ENCODE measurements at places on chromosomes 6 and 20. TPM values are rescaled to one million over a fixed set of nuclear protein-coding genes. Genes with fewer than 3 reads are reported as not detected.
A peak's percentile ranks its signal among the peaks of the same experiment; 100 is the strongest.

The PCNA gene
- 47.9 TPM for total RNA-seq

- peaks cover 77% of the 10 kb centered on the region for H3K27me3 ChIP-seq
- H3K27ac ChIP-seq: peak within 1 kb of the TSS; percentile 86
- peak; percentile 87 for DNase-seq
- H3K36me3 ChIP-seq: no peaks in the 10 kb centered on the region
- H3K4me1 ChIP-seq: peaks cover 20% of the 10 kb centered on the region
- peak within 1 kb of the TSS; percentile 74 for H3K4me3 ChIP-seq
These were observed at the start of gene PREX1 for GRCh38 chr20:48827855-48828733. TSS of gene PREX1 (minus strand) at chr20:48827999. CDS start at chr20:48827860, 139 bp downstream.

- no peaks in the 10 kb centered on the region for H3K36me3 ChIP-seq
- peak; percentile 54 for DNase-seq
- no peak overlapping the region for H3K27ac ChIP-seq
- H3K4me1 ChIP-seq: no peaks in the 10 kb centered on the region
- H3K4me3 ChIP-seq: no peak overlapping the region
- H3K27me3 ChIP-seq: no peaks in the 10 kb centered on the region
These were observed 210.1 kb upstream of the CCN2 start for GRCh38 chr6:132161283-132161682.

GRCh38 chr20:17935186-17935585 is 33.4 kb downstream of the SNX5 start:
- peaks cover 46% of the 10 kb centered on the region for H3K4me1 ChIP-seq
- no peak overlapping the region for H3K4me3 ChIP-seq
- DNase-seq: no peak
- no peaks in the 10 kb centered on the region for H3K27me3 ChIP-seq
- no peak overlapping the region for H3K27ac ChIP-seq

Data from lung (tissue), 17 donors.